Mesenteric fat pad (tissue), 1 donor: ENCODE measurements at places on chromosomes 5 and 9. TPM values are rescaled to one million over a fixed set of nuclear protein-coding genes. Genes with fewer than 3 reads are reported as not detected.

C1QTNF3 gene
- total RNA-seq: 2.7 TPM

CCDC171 gene
- total RNA-seq: 0.87 TPM

HTR1A gene
- not detected for total RNA-seq

SPRY4 gene
- total RNA-seq: 79.7 TPM

FCHO2 gene
- 37.3 TPM for total RNA-seq

PCDHGA7 gene
- 1.9 TPM for total RNA-seq

ZNF300 gene
- 2.4 TPM for total RNA-seq

NDFIP1 gene
- total RNA-seq: 56.5 TPM

GRCh38 chr5:54932789-54933188 is 52.6 kb downstream of the ESM1 start:
- DNase-seq: no peak

- no peak for DNase-seq
These were observed 220.0 kb downstream of the GABBR2 start for GRCh38 chr9:98488571-98489312.

DNA sequence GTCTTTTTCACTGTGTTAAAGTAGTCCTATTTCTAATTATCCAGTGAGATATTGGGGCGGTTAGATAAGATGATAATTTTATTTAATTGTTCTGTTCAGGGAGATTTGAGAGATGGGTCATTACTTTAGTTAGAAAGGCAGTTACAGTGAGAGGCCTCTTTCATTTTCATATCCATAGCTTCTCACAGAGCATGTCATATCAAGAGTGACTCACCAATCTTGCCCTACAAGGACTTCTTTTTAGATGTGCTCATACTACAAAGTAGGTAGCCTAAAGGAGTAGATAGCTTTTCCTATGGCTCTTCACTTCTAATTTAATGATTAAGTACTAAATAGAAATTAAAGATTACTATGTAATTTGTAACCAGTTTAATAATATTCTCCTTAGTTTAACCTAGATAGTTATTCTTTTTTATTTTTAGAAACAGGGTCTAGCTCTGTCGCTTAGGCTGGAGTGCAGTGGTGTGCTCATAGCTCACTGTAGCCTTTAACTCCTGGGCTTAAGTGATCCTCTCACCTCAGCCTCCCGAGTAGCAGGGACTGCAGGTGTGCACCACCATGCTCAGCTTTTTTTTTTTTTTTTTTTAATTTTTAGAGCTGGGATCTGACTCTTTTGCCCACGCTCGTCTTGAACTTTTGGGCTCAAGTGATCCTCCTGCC is 71.0 kb downstream of the FER start:
- DNase-seq: no peak

DNA sequence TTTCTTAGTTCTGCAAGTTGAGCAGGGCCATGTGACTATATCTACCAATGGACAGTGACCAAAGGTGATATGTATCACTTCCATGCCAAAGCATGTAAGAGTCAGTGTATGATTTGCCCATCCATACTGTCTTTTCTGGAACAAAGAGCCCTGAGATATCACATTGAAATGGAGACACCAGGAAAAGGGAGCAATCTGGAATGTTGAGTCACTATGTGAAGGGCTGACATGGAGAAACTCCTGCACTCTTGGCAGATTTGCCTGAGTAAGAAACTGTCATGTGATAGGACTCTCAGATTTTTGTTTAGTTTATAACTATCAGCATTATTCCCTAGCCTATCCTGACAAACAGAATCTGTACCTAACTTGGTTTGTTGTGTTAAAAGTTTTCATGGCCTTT is 29.8 kb upstream of the TMEM161B start:
- DNase-seq: no peak

- no peak for DNase-seq
These were observed 586.5 kb upstream of the PTPRD start for GRCh38 chr9:11199335-11199734.

- DNase-seq: no peak
These were observed 643.6 kb downstream of the ACTL7B start for GRCh38 chr9:108212184-108212583.

- DNase-seq: no peak
These were observed 15.2 kb upstream of the FBLL1 start for GRCh38 chr5:168513861-168514428.

- no peak for DNase-seq
These were observed 20.9 kb upstream of the ADAM19 start for GRCh38 chr5:157596487-157596886.

DNA sequence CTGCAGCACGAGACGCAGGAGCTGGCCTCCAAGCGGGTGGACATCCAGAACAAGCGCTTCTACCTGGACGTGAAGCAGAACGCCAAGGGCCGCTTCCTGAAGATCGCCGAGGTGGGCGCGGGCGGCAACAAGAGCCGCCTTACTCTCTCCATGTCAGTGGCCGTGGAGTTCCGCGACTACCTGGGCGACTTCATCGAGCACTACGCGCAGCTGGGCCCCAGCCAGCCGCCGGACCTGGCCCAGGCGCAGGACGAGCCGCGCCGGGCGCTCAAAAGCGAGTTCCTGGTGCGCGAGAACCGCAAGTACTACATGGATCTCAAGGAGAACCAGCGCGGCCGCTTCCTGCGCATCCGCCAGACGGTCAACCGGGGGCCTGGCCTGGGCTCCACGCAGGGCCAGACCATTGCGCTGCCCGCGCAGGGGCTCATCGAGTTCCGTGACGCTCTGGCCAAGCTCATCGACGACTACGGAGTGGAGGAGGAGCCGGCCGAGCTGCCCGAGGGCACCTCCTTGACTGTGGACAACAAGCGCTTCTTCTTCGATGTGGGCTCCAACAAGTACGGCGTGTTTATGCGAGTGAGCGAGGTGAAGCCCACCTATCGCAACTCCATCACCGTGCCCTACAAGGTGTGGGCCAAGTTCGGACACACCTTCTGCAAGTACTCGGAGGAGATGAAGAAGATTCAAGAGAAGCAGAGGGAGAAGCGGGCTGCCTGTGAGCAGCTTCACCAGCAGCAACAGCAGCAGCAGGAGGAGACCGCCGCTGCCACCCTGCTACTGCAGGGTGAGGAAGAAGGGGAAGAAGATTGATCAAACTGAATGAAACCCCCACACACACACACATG is 654 bp downstream of the PURA start:
- peak; percentile 94 for DNase-seq

GRCh38 chr9:114830546-114830945 is 24.7 kb upstream of the TNFSF15 start:
- DNase-seq: no peak

DNA sequence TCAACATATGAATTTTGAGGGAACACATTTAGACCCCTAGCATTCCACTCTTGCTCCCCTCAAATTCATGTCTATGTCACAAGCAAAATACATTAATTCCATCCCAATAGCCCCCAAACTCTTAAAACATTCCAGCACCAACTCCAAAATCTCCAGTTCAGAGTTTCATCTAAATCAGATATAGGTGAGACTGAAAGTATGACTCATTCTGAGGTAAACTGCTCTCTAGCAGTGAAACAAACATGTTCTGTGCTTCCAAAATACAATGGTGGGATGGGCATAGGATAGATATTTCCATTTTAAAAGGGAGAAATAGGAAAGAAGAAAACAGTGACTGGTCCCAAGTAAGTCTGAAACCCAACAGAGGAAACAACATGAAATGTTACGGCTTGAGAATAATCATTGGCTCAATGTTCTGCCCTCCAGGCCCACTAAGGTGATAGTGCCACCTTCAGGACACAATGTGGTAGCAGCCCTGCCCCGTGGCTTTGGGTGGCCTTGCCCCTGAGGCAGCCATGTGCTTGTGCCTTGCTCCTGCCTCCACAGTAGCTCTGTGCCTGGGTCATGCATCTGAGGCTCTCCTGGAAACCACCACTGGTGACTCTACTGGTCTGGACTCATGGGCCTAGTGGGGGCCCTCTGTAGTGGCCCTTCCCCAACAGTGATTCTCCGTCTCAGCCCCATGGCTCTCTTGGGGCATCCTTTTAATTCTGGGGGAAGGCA is 36.4 kb upstream of the IPPK start:
- peak; percentile 65 for DNase-seq

DNA sequence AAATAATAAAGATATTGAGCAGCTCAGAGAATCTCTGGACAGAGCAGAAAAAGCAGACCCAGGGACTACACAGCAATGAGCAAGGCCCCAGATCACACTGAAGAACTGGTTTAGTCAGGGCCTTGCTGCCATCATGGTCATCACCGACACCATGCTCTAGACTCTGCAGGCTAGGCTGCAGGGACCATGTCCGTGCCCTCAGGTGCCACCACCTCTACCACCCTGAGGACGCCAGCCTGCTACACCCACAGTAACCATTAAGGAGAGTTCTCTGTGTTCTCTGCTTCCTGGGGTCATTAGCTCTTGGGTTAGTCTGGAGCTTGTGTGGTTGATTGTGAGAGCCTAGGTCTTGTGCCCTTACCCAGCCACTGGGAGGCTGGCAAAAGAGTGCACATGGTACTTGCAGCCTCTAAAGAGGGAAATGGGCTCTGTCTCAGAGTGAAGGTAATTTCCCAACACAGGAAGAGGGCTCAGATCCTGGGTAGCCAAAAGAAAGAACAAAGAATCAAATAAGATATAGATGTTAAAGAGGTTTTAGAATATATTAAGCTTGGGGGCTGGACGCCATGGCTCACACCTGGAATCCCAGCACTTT is 31.9 kb upstream of the JADE2 start:
- peak; percentile 49 for DNase-seq

GRCh38 chr9:102534031-102534430 is 461.1 kb upstream of the CYLC2 start:
- no peak for DNase-seq

- DNase-seq: no peak
These were observed 27.7 kb downstream of the HMGCR start for GRCh38 chr5:75364571-75365280.

DNA sequence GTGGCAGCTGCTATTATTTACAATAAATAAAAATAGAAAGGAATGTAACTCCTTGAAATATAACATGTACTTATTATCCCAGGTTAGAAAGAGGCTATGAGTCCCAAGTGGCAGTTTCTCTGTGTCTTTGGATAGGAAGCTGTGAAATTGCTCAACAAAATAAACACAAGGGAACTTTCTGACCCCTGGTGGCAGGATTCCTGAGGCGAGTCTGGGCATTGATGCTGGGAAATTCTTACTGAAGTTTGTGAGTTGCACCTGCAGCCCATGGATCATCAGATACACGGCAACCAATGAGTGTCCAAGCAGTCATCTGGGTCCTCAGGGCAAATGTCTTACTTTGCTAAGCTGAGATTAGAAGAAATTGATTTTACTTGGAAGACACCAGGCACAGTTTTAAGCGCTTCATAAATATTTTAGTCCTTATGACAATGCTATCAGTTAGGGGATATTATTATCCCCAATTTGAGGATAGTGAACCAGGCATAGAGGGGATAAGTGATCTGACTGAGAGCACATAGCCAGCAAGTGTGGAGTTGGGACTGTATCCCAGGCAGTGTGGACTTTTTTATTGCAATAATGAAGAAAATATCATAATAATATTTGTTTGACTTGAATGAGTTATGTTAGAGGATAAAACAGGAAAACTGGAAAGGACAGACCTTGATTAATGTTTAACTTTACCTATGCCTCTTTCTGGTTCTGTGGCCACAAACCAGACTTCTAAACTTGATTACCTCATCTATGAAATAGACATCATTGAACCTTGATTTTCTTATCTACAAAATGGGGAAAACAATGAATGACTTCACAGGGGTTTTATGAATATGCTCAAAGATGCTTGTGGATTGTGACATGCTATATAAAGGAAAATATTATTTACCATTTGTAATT is 265.5 kb upstream of the ADAMTSL1 start:
- DNase-seq: no peak

DNA sequence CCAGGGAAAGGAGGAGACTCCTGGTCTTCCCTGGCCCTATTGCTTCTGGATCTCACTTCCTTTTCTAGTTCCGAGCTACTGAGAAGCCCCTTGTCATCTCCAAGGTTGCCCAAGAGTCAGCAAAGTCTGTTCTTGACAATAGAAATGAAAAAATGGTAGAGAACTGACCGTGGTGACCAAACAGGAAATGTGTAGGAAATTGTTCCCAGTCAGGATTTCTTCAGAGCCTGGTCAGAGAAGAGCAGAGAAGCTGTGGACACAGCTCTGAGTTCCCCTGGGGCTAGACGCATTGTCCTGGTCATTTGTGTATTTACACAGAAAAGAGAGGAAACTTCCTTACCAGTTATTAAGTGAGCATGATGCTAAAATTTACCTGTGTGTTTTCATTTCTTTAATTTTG is 35.6 kb downstream of the S1PR3 start:
- DNase-seq: no peak

- no peak for DNase-seq
These were observed 35.3 kb upstream of the CLPTM1L start for GRCh38 chr5:1380011-1380817.

DNA sequence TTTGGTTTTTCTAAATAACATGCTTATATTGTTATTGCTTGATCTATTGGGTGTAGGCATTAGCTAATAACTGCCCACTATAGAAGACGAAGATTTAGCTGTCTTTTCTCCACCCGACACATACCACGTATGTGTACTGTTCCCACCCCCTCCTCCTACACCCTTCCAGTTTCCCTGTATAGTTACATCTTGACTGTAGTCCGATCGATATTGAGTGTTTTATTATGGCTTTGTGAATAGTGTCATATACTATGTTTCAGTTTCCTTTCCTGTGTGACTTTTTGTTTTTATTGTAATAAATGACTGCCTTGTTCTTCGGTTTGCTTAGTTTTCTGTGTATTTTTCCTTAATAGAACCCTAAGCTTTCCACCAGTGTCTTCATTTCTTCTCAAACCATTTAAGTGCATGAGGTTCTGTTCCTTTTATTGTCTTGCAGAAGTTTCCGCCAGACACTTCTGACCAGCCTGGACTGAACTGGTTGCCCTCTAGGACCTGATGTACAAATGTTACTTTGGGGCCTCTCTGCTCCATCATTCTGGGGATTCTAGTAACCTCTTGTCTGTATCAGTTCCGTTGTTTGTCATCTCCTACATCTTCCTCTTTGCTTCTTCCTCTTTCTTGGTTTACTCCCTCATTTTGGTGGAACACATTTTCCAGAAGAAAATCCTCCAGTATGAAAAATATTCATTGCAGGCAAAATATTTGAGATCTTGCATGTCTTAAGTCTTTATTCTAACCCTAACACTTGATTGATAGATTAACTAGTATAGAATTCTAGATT is 61.8 kb downstream of the PRKACG start:
- no peak for DNase-seq

DNA sequence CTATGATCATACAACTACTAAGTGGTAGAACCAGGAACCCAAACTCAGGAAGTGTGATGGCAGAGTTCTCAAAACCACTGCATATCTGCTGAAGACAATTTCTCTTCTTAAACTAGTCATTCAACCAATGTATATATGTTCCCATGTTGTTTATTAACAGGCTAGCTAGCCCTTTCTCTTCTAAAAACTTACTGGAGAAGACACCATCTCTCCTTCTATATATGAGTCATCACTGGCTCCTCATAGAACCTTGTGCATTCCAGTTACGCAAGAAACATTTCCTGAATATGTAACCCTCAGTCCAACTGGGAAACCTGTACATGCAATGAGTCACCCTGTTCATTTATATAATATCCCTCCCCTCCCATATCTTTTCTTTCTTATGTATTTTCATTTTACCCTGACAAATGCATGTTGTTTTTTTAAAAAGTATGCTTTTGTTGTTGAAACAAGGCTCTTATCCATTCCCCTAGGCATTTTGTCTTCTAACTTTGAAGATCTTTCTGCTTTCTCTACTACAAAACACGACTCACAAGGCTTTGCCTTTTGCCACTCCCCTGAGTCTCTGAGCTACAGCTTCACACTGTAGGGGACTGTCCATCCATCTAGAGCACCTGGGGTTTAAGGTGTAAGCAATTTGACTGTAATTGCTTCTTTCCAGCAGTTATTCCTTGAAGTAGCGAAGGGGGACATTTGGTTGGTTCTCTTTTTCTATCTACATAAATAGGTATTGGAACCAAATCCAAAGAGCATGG is 119.5 kb downstream of the ANXA1 start:
- DNase-seq: no peak
